ENCODE measurements at places on chromosomes 13 and 19. TPM values are rescaled to one million over a fixed set of nuclear protein-coding genes. Genes with fewer than 3 reads are reported as not detected.

The SYDE1 gene
- total RNA-seq, result 19.4 TPM

GRCh38 chr19:14699641-14700040 lies 9.8 kb downstream of the ZNF333 start:
- no peak for DNase-seq

- DNase-seq, result no peak
These were observed 1053.6 kb upstream of the MIR17HG start for GRCh38 chr13:90293793-90294361.

DNA sequence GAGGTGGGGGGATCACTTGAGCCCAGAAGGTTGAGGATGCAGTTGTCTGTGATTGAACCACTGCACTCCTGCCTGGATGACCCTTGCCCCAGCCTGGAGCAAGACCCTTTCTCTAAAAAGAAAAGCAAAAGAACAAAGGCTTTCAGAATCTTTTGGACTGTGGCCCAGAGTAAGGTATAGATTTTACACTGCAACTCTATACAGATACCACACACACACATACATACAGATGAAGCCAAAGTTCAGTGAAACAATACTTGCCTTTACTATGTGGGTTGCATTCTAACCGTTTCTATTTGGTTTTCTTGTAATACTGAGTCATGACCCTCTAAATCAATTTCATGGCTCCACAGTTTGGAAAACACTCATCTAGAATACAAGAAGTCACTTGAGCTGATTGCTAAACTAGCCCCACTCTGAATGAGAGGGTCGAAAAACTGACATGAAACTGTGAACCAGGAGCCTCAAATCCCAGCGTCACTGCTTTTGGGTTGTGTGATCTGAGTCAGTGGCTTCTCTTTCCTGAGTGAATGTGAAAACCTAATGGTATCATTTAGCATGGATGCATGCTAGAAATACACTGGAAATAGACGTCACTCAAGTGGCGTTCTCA lies 756.1 kb downstream of the UQCRFS1 start:
- DNase-seq, result no peak

- DNase-seq, result no peak
These were observed 8.5 kb downstream of the MAU2 start for GRCh38 chr19:19329126-19329525.

DNA sequence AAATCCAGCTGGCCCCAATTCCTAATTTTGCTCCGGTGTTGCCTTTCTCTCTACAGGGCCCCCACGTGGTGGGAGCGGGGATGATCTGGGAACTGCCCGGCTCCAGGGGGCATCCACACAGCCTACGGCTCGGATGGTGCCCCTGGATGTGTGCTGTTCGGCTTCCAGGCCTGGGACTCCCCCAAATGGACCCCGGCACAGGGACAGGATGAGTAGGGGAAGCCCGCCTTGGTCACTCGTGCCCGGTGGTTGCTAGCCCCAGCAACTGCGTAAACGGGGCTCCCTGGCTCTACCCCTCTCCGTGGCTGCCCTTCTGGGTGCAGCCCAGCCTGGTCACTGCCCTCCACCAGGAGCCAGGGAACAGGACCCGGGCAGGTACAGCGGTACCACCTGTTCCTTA lies 111.5 kb downstream of the TEX26 start:
- DNase-seq, result no peak

- DNase-seq, result no peak
These were observed 75.4 kb upstream of the GPR183 start for GRCh38 chr13:99382428-99383133.

All from IMR-90 (cell line).